ENCODE measurements at places on chromosomes 11 and 22. TPM values are rescaled to one million over a fixed set of nuclear protein-coding genes. Genes with fewer than 3 reads are reported as not detected.

VSTM5 gene
- total RNA-seq = 0.17 TPM

DNA sequence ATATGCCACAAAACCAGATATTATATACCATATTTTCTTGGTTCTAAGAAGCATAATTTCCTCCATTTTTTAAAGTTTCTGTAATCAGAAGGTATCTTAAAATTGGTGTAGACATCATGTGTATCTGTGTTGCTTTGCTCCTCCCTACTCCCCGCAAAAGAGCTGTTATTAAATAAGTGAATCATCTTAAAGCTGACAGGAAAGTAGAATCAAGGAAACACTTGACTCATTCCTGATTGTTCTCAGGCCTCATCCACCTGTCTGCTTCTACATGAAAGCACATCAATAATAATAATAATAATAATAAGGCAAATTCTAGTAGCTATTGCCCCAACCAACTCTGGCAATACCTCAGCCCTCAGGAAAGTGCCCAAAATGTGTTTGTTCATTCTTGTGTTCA is 26.2 kb upstream of the GUCY1A2 start:
- no peak overlapping the region for H3K27ac ChIP-seq
- no peaks in the 10 kb centered on the region for H3K27me3 ChIP-seq
- no peaks in the 10 kb centered on the region for H3K36me3 ChIP-seq
- no peak overlapping the region for H3K4me3 ChIP-seq
- no peaks in the 10 kb centered on the region for H3K4me1 ChIP-seq

DNA sequence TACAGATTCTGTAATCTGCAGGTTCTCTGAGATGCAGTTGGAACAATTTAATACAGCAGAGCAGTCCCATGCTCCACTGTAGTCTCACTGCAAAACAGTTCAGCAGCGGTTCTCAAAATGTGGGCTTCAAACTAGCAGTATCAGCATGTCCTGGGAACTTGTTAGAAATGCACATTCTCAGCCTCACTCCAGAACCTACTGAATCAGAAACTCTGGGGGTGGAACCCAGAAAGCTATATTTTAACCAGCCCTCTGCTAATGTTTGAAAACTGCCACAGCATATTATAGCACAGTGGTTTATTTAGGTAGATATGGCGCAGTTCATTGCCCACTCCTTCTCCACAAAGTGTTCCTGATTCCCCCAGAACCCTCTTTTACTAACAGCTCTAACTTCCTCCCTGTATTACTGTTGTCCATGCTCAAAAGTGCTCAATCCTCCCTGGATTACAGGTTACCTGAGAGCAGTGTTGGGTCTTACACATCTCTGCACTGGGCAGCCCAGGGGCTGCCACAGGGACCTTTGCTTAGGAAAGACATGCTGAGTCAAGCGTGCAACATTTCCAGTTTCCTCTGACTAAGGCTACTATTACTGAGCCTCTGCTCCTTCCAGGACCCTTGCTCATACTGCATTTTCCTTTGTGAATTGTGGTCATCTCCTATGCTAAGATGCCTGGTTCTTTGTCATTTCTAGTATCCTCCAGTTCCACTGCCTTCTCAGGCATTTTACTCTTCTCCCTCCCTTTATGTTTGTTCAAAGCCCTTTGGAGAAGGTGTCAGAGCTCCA is 7.7 kb upstream of the DGAT2 start:
- no peaks in the 10 kb centered on the region for H3K36me3 ChIP-seq
- H3K4me3 ChIP-seq = no peak overlapping the region
- no peak overlapping the region for H3K27ac ChIP-seq
- no peaks in the 10 kb centered on the region for H3K27me3 ChIP-seq

GRCh38 chr22:40714499-40715337 is 35.4 kb downstream of the MCHR1 start:
- H3K4me3 ChIP-seq = no peak overlapping the region
- no peaks in the 10 kb centered on the region for H3K36me3 ChIP-seq
- H3K27ac ChIP-seq = peak overlapping the region; percentile 78
- no peaks in the 10 kb centered on the region for H3K27me3 ChIP-seq
- DNase-seq = peak; percentile 72

DNA sequence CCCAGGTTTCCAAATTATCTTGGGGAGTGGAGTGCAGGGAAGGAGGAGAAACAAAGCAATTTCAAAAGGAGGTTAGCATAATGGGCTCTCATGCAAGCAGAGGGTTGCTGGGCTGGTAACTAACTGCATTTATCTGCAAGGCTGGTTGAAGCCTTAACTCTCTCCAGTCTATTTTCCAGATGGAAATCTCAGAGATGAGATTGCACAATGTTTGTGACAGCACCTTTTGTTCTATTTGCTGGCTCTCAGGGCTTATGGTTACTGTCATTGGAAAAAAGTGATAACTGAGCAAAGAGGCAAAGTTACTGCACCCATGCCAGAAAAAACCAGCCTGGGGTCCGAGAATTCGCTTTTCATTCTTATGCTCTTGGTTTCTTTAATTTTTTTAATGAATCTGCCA is 33.2 kb downstream of the ABCC8 start:
- no peaks in the 10 kb centered on the region for H3K4me1 ChIP-seq
- no peak overlapping the region for H3K27ac ChIP-seq
- no peaks in the 10 kb centered on the region for H3K36me3 ChIP-seq
- H3K27me3 ChIP-seq = no peaks in the 10 kb centered on the region
- no peak overlapping the region for H3K4me3 ChIP-seq

GRCh38 chr22:45584121-45584570 is 81.5 kb downstream of the FBLN1 start:
- H3K36me3 ChIP-seq = no peaks in the 10 kb centered on the region
- H3K27me3 ChIP-seq = no peaks in the 10 kb centered on the region
- no peak for DNase-seq
- no peak overlapping the region for H3K27ac ChIP-seq

DNA sequence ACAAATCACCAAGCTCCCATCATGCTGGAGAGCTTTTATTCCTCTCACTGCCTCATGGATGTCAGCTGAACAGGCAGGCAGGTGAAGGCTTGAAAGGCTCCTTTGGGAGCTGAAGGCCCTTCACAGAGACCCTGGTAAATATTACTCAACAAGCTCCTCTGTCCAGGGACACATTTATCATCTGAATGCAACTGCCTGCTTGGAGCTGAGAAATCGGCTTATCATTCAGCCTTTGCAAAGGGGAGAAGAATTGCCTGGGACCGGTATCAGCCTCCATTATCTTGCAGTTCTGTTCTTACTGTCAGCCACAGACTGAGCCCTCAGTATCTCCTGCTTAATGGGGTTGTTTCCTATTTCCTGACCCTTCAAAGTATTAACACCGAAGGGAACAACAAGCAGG is 113.8 kb upstream of the PITPNB start:
- H3K4me1 ChIP-seq = peaks cover 10% of the 10 kb centered on the region
- no peak overlapping the region for H3K4me3 ChIP-seq
- DNase-seq = no peak

- H3K27me3 ChIP-seq = no peaks in the 10 kb centered on the region
- H3K27ac ChIP-seq = no peak overlapping the region
- no peak for DNase-seq
- no peaks in the 10 kb centered on the region for H3K36me3 ChIP-seq
- peaks cover 6% of the 10 kb centered on the region for H3K4me1 ChIP-seq
Measured at GRCh38 chr11:127627629-127628457, 627.3 kb upstream of the KIRREL3 start.

DNA sequence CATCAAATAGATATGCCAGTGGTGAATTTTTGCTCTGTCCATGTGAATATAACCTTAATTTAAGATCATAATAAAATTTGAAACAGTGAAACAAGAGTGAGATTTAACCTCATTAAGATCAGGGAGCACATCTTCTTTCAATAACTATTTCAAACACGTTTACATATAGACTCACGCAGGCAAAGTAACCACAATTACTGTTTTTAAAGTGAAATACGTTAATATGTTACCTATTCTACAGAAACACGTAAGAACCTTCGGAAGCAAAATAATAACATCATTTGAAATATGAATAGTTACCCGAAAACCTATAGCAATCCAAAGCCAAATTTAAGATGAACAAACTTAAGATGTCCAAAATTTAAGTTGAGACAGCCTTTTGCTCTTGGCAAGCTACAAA is 136.2 kb upstream of the ZC3H12C start:
- H3K27ac ChIP-seq = no peak overlapping the region
- H3K36me3 ChIP-seq = no peaks in the 10 kb centered on the region
- no peaks in the 10 kb centered on the region for H3K27me3 ChIP-seq

DNA sequence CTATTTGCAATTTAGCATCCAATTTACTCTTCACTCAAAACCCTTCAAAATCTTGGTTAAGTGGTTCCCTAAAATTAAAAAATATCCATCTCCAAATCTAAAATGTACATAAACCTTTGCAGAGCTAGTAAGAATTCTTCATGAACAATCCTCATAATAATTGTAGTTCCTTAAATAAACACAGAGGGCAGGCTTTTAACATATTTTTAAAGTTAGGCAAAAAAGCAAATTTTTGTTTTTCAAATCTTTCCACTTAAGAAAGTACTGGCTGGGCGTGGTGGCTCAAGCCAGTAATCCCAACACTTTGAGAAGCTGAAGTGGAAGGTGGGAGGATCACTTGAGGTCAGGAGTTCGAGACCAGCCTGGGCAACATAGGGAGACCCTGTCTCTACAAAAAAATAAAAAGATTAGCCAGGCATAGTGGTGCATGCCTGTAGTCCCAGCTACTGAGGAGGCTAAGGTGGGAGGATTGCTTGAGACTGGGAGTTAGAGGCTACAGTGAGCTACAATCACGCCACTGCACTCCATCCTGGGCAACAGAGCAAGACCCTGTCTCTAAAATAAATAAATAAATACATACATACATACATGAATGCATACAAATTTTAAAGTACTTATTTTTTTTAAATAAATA is 25.1 kb upstream of the PLAAT3 start:
- DNase-seq = peak; percentile 29
- H3K36me3 ChIP-seq = no peaks in the 10 kb centered on the region
- no peak overlapping the region for H3K27ac ChIP-seq
- H3K4me1 ChIP-seq = no peaks in the 10 kb centered on the region
- no peak overlapping the region for H3K4me3 ChIP-seq
- no peaks in the 10 kb centered on the region for H3K27me3 ChIP-seq

DNA sequence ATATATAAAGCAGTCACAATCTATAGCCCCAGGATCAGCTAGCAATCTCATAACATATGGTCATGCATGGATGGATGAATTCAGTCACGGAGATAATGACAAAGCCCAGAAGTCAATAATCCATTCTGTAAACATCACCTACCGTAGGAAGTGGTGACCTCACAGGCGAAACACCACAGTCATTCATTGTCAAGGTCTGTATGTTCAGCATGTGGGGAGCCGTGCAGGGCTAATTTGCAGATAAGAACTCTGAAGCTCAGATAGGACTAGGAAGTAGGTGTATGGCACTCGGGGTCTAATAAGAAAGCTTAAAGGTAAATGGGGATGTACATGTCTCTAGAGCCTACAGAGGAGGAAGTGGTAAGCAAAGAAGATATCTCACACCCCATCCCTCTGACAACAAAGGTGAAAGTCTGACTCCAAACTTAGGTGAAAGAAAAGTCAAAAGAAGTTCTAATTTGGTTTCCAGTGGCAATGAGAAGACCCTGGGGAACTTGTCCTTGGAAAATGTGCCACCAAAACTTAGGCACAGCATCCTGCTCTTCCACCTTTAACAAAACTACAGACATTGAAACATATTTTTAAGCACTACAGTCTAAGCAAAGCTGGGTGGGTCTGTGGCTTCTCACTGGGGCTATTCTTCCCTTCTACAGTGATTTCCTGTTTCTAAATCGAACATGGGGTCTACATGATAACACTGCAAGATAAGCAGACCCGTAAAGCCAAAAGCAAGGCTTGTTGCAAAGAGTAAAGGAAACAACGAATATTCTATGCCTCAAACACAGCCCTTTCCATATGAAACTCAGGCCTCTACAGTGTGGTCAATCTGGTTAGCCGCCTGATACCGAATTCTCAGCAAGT is 5.2 kb downstream of the CRTAM start:
- H3K4me1 ChIP-seq = no peaks in the 10 kb centered on the region
- DNase-seq = peak; percentile 50
- H3K27me3 ChIP-seq = no peaks in the 10 kb centered on the region
- H3K36me3 ChIP-seq = no peaks in the 10 kb centered on the region
- H3K27ac ChIP-seq = no peak overlapping the region

DNA sequence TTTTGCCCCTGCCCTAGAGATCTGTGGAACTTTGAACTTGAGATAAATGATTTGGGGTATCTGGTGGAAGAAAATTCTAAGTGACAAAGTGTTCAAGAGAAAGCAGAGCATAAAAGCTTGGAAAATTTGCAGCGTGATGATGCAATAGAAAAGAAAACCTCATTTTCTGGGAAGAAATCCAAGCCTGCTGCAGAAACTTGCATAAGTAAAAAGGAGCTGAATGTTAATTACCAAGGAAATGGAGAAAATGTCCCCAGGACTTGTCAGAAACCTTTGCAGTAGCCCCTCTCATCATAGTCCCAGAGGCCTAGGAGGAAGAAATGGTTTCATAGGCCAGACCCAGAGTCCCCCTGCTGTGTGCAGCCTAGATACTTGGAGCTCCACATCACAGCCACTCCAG is 686.9 kb downstream of the FAM181B start:
- H3K27ac ChIP-seq = no peak overlapping the region
- H3K4me3 ChIP-seq = no peak overlapping the region
- DNase-seq = peak; percentile 13
- no peaks in the 10 kb centered on the region for H3K4me1 ChIP-seq
- H3K36me3 ChIP-seq = no peaks in the 10 kb centered on the region

PLEKHA7 gene
- total RNA-seq = 35.6 TPM

GRAP2 gene
- total RNA-seq = not detected

GRCh38 chr11:112734207-112734606 is 227.0 kb upstream of the NCAM1 start:
- peak; percentile 76 for DNase-seq
- H3K4me1 ChIP-seq = no peaks in the 10 kb centered on the region
- no peaks in the 10 kb centered on the region for H3K27me3 ChIP-seq
- H3K27ac ChIP-seq = no peak overlapping the region
- no peaks in the 10 kb centered on the region for H3K36me3 ChIP-seq

YAP1 gene
- total RNA-seq = 125 TPM

- H3K27ac ChIP-seq = no peak overlapping the region
- no peaks in the 10 kb centered on the region for H3K4me1 ChIP-seq
- DNase-seq = no peak
- no peaks in the 10 kb centered on the region for H3K27me3 ChIP-seq
- no peaks in the 10 kb centered on the region for H3K36me3 ChIP-seq
Measured at GRCh38 chr11:74926304-74927030, 22.4 kb downstream of the XRRA1 start.

DNA sequence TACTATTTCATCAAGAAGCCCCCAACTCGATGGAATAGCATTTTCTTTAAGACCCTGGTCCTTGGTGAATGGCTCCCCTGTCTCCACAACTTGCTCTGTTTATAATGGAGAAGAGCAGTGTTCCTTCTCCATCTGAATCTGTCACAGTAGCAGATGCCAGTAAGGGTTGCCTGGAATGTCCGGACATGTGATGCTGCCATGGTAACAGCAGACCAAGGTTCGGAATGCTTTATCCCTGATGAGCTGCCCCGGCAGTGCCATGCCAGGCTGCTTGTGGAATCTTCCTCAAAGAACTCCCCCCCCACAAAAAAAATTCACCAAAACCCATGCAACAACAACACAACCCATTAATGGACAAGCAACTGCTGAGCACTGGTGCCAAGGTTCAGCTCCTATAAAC is 72.5 kb downstream of the KCNC1 start:
- H3K27me3 ChIP-seq = no peaks in the 10 kb centered on the region
- no peaks in the 10 kb centered on the region for H3K36me3 ChIP-seq
- DNase-seq = no peak
- H3K4me3 ChIP-seq = no peak overlapping the region
- no peak overlapping the region for H3K27ac ChIP-seq

ALKBH3 gene
- 22.0 TPM for total RNA-seq

GRCh38 chr11:106447631-106448191 is 370.2 kb downstream of the AASDHPPT start:
- peak overlapping the region; percentile 8 for H3K27ac ChIP-seq
- no peak overlapping the region for H3K4me3 ChIP-seq
- peaks cover 17% of the 10 kb centered on the region for H3K4me1 ChIP-seq
- no peaks in the 10 kb centered on the region for H3K27me3 ChIP-seq
- DNase-seq = no peak
- no peaks in the 10 kb centered on the region for H3K36me3 ChIP-seq

NTM gene
- total RNA-seq = 2.2 TPM

Measured in hepatocyte (in vitro differentiated cells).